Activated T-cell treated with anti-CD3 and anti-CD28 coated beads for 4 hours (primary cell): ENCODE measurements at places on chromosomes 12 and 14.
A peak's percentile ranks its signal among the peaks of the same experiment; 100 is the strongest.

DNA sequence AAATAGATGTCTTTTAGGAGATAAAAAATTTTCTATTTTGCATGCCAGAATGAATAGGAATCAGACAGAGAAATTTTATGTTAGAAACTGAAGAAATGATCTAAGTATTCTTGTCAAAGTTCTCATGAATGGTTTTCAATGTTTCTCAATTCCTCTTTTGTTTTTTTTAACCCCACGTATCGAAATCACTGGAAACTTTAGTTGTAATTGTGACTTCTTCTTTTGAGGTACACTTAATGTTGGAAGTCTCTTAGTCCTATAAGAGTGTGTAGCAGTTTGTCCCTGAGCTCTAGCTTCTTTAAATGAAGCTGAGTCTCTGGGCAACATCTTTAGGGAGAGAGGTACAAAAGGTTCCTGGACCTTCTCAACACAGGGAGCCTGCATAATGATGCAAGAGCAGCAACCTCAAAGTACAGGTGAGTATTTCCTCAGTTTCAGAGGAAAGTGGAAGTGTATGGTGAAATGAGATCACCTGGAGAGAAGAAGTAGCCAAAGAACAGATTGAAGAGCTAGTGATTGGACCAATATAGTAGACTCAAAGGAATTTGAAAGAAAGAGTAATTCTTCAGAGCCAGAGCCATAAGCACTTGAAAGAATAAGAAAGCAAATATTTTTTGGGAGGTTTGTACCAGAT is at the start of gene CLEC6A:
Gene CLEC6A, plus strand, starts transcription at position 236 of the 634 bp plus-strand sequence. Its CDS starts 150 bp downstream, at position 386.
- DNase-seq = no peak

DNA sequence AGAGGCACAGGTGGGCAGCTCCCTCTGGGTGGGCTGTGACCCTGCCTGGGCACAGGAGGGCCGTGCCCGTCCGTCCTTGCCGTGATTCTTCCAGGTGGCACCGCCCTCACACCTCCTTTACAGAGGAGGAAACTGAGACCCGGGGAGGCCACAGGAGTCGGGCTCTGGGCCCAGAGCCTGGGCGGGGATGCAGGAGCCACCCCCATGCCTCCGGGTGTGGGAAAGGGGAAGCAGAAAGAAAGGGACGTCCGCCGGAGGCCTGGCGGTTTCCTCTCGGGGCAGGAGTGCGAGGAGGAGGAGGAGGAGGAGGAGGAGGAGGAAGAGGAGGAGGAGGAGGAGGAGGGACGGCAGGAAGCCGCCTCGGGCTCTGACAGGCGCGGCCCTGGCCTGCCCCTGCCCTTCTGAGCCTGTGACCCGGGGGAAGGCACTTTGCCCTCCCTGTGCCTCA is 23.0 kb downstream of the SH2B3 start:
- DNase-seq = no peak

DNA sequence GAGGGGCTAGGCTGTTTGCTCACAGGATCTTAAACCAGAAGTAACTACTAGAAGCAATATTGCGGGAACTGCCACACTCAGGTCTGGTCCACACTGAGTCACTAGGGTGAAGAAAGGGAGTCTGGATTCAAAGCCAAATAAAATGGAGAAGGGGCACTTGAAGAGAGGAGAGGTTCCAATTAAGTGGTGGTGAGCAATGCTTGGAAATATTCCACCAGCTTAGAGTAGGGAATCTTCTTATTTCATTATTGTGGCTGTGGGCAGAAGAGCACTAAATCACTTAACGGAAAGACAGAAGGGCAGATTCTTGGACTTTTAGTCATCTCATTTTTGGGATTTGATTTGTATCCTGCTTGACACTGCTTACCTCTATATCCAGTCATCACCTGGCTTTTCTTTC is 48.6 kb upstream of the PPP1R12A start:
- DNase-seq = no peak

- DNase-seq = no peak
Observed at GRCh38 chr14:49975276-49975675, 82.4 kb downstream of the ARF6 start.

DNA sequence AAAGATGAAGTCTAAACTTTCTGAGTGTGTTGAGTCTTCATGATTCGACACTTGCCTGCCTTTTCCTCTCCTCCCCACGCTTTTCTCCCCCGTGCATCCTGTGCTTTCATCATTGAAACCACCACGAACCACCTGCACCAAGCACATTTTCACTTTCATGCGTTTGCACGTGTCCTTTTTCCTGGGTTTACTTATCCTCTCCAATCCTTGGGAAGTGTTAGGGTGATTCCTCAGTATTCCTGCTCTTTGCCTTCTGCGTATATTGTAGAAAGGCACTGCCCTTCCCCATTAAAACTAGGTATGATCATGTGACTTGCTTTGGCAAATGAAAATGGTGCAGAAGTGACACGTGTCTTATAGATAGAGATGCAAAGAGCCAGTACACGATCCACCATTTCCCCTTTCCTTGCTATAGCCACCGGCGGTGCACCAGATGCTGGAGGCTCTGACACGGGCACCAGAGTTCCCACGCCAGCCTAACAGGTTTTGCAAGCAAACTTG is 106.6 kb downstream of the BRMS1L start:
- peak; percentile 31 for DNase-seq

- DNase-seq = no peak
Observed at GRCh38 chr12:56616925-56617324, 13.2 kb downstream of the BAZ2A start.

DNA sequence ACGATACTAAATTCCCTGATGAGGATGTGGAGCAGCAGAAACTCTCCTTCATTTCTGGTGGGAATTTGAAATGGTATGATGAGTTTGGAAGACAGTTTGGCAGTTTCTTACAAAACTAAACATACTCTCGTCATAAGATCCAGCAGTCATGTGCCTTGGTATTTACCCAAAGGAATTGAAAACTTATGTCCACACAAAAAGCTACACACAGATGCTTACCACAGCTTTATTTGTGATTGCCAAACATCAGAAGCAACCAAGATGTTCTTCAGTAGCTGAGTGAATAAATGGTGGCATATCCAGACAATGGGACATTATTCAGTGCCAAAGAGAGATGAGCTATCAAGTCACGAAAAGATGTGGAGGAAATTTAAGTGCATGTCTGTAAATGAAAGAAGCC is 10.7 kb upstream of the APOLD1 start:
- no peak for DNase-seq

- DNase-seq = no peak
Observed at GRCh38 chr14:75636100-75636692, 24.5 kb downstream of the ERG28 start.

- no peak for DNase-seq
Observed at GRCh38 chr14:35556548-35556947, 22.6 kb downstream of the INSM2 start.

GRCh38 chr12:24232531-24232930 is 283.1 kb upstream of the SOX5 start:
- no peak for DNase-seq

DNA sequence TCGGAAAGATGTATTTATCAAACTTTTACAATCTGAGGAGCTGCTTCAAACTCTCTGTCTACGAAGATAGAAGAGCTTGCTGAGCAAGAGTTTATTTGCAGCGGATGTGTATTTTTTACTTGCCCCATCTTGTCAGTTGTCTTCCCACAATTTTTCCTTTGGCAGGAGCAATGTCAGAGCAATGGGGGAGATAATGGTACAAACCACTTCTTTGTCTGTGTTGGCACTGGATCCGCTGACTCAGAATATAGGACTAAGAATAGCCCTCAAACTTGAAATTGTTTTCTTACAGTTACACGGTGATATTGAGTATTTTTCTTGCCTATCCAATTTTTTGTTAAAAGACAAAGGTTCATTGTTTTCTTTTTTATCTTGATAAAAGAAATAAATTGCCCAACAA is 27.6 kb downstream of the HELB start:
- DNase-seq = no peak
